ENCODE measurements at places on chromosomes 11 and 22.

- no peak for DNase-seq
Observed at GRCh38 chr11:33970984-33971466, 79.1 kb upstream of the LMO2 start.

DNA sequence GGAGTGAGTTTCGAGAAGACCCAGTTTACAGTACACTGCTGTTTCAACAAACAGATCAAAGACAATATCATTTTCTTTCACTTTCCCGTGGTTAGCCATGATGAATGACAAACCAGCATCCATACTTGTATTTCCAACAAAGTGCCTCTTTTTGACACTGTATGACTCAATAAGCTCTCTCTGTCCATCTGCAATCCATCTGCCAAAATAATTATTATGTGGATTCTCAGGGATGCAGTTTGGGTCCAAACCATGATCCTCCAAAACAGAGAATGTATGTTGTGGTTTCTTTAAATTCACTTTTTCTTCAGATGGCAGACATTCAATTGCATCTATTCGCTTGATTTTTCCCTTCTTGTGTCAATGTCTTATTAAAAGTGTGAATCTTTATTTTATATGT lies 37.8 kb upstream of the RASD2 start:
- no peak for DNase-seq

DNA sequence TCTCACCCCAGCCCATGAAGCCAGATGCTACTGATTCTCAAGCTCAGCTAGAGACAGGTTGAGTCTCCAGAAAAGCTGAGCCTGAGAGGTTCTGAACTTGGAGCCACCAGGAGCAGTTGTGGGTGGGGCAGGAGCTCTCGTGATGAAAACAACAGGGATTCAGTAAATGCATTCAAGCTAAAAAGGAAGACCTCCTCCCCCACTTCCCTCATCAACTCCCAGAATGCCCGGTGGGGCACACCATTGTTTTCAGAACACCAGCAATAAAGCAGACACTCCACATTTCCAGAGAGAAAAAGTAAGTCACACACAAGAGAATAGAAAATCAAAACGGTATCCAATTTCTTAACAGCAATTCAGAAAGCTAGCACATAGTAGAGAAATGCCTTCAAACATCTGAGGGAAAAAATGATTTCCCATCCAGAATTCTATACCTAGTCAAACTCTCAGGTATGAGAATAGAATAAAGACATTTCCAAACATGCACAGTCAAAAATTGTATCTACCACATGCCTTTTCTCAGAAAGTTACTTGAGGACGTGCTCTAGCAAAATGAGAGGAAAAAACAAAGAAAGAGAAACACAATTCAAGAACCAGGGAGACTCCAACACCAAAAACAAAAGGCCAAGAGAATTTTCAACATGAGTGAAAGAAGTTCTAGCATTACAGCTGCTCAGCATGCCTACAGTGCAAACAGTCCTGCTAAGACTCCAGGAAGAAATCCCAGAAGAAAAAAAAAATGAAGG lies 56.8 kb downstream of the CDKN1C start:
- DNase-seq: no peak

- DNase-seq: no peak
Observed at GRCh38 chr22:36445158-36445668, 36.2 kb downstream of the TXN2 start.

DNA sequence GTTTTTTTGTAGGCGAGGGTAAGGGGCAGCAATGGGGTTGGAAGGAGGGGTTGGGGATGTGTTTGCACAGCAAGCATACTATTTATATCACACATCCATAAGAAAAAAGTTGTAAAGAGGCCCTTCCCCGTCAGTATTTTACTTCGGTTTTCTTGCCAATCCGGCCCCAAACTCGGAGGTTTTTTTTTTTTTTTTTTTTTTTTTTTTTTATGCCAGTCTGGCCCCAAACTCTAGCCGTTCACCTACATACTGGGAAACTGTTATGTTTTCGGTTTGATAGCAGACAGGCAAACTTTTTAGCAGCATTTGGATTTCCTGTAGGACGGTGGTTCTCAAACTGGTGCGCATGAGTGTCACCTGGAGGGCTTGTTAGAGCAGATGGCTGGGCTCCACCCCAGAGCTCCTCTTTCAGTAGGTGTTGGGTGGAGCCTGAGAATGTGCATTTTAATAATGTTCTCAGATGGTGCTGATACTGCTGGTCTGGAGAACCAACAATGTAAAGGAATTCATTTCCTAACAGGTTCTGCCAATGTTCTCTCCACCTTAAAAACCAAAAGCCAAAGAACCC lies 76.5 kb upstream of the ZBED5 start:
- DNase-seq: no peak

GRCh38 chr11:92236856-92237255 lies 12.2 kb downstream of the FAT3 start:
- no peak for DNase-seq

DNA sequence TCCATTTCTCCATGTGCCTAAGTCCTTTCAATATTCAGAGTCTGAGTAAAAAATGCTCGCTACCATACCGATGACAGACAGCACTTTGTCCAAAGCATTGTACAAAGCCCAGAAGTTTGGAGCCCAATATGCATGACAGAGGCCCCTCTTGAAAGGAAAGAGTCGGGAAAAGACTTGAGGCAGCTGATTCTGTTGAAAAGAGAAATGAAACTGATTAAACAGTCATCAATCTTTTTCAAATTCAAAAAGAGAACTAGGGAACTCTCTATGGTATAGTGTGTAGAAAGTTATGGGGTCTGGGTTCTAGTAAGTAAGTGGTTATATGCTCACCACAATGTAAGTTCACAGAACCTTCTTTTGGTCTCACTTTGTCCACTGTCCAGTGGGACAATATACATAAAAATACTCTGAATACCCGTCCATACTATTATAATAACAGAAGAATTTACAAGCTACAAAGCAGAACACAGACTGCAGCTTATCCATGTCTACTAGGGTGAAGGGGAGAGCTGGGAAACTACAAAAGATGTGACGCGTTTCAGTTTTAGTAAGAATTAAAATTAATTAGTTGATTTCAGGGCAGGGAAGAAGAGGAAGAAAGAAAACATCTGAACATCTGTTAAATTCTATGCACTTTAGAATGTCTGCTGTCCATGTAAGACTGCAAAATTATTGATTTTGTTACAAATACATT lies 26.7 kb downstream of the ALG8 start:
- DNase-seq: no peak

- no peak for DNase-seq
Observed at GRCh38 chr11:16749092-16749491, 10.6 kb downstream of the C11orf58 start.

DNA sequence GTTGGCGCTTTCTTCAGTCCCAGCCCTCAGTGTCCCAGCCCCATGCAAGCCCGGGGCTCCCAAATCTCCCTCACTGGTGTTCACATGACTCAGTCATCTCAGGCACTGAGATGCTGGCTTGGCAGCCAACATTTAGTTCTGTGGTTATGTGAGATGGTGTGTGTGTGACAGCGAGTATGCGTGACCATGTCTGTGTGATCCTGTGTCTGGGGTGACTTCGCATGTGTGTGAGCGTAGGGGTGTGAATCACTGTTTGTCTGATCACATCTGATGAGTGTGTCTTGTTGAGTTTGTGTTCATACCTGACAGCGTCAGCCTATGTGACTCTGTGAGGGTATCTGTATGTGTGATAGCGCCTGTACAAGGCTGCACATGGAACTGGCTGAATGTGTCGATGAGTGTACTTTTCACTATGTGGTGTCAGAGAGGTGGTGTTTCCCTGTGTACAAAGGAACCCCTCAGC lies 16.2 kb downstream of the CREB3L1 start:
- no peak for DNase-seq

- no peak for DNase-seq
Observed at GRCh38 chr22:17884893-17885292, 110.6 kb upstream of the BID start.

- no peak for DNase-seq
Observed at GRCh38 chr11:94934362-94934761, 39.0 kb downstream of the CWC15 start.

- DNase-seq: no peak
Observed at GRCh38 chr11:62044639-62045121, 77.2 kb upstream of the FTH1 start.

DNA sequence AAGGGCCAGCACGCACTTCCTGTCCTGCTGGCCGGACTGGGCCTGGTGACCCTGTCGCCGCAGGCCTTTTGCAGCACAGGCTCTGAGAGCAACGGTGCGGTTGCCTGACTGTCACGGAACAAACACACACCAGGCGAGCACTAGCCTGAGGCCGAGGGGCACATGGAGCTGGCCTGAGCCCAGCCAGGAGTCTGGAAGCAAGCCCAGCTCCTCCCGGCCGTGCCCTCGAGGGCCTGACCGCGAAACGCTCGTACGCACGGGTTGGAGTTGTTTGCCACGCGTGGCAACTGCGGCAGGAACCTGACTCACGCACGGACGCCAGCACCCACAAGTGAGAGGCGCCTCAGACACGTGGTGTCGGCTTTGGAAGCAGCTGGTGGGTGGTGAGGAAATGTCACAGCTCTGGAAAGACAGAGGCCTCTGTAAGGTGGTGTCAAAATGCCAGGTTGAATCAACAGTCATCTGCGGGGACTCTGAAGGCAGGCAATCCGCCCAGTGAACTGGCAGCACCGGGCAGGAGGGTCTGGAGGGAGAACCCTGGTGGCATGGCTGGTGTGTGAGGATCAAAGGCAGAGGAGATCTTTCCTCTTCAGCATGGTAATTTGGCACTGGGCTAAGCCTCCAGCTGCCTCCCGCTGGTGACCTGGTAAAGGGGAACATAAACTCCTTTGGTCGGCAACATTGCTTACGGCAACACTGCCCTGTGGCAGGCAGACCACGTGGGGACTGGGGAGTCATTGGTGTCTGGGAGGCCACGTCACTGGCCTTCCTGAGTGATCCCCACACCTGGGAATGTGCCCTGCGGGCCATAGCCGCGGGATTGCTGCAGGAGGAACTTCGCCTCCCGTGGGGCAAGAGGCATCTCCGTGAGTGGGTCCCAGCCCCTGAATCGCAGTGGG lies 15.3 kb upstream of the IL17REL start:
- DNase-seq: no peak

DNA sequence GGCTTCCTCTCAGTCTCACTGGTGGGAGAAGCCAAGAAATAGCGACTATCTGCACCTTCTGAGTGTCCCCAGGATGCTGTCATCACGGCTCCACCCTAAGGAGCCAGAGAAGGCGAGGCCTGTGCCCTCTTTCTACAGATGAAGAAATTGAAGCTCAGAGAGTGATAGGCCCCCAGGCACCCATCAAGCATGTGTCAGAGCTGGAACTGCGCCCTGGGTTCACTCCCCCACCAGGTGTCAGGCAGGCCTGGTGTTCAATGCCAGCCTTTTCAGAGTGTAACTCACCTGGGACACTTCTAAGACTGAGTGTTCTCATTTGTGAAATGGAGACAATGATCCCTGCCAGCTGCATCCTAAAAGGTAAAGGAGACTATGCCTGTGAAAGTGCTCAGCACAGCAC lies 127.3 kb upstream of the SEZ6L start:
- DNase-seq: no peak

GRCh38 chr22:39815932-39816331 lies 77.6 kb downstream of the ENTHD1 start:
- no peak for DNase-seq

- no peak for DNase-seq
Observed at GRCh38 chr11:73236854-73237253, 18.8 kb downstream of the P2RY2 start.

DNA sequence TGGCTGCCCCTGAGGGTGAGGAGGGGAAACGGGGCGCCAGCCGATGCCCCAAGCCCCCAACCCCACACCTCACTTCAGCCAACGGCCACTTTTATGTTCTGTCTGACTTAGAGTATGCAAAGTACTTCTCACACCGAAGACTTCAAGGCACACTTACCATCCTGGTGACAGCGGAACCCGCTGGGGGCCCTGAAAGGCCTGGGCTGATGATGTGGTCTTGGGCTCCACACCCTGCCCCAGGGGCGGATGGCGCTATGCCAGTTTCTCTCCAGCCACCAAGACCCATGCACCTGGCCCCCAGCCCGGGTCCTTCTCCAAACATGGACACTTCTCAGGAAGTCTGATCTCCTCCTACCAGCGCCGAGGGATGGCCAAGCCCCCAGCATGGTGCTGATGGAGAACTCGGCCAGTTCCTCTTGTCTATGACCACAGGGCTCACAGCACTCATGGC lies 175.4 kb downstream of the CTTN start:
- DNase-seq: no peak

DNA sequence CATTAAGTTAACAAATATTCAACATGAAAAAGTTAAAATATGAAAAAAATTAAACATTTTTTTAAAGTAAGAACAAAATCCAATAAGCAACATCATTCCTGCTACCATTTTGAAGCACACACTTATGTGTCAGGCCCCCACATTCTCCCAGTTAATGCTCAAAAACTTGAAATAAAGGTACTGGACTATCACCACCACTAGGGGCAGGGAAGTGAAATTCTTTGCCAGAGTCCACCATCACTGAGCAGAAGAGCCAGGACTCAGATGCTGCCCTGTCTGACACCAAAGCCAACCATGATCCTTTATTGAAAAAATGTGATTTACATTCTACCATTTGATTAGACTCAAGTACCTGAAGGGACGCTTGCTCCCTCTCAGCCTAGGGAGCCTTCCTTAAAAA lies 39.1 kb downstream of the PITPNB start:
- DNase-seq: no peak

DNA sequence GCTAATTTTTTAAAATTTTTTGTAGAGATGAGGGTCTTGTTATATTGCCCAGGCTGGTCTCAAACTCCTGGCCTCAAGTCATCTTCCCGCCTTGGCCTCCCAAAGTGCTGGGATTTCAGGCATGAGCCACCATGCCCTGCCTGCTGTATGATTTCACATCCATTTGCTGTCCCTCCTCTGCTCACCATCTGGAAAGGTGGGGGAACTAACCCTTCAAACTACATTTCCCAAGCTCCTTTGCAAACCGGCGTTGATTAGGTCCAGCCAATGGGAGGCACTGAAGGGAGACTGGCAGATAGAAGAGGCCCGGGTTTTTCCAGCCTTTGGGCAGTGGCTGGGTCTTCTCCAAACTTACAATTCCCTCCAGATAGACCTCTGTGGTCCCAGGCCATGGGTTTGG lies 19.3 kb downstream of the RFPL1 start:
- no peak for DNase-seq

DNA sequence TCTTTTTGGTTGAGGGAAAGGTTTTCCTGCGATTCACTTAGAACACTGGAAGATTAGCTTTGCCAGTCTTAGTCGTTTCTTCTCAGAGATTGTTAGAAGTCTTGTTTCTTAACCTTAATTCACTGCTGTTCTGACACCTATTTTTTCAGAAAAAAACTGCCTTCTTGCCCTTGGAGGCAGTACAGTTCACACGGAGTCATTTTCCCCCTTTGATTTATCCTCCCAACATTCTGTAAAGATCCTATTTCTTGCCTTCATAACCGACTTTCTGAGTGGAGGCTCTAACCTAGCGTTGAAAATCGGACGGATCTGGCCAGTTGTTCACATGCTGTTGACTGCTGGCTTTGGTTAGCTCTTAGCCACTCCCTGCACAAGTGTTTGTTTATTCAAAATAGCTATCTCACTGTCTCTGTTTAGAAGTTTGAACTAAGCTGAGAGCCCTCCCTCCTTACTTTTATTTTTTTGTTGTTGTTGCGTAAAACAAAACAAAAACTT lies 737 bp downstream of the BCL2L13 start:
- no peak for DNase-seq
